ENCODE measurements at places on chromosomes 11 and 22.

- no peak for DNase-seq
These were observed 37.3 kb downstream of the ABCC8 start for GRCh38 chr11:17439316-17439782.

GRCh38 chr11:115523727-115524399, 19.6 kb upstream of the CADM1 start:
- DNase-seq = no peak

DNA sequence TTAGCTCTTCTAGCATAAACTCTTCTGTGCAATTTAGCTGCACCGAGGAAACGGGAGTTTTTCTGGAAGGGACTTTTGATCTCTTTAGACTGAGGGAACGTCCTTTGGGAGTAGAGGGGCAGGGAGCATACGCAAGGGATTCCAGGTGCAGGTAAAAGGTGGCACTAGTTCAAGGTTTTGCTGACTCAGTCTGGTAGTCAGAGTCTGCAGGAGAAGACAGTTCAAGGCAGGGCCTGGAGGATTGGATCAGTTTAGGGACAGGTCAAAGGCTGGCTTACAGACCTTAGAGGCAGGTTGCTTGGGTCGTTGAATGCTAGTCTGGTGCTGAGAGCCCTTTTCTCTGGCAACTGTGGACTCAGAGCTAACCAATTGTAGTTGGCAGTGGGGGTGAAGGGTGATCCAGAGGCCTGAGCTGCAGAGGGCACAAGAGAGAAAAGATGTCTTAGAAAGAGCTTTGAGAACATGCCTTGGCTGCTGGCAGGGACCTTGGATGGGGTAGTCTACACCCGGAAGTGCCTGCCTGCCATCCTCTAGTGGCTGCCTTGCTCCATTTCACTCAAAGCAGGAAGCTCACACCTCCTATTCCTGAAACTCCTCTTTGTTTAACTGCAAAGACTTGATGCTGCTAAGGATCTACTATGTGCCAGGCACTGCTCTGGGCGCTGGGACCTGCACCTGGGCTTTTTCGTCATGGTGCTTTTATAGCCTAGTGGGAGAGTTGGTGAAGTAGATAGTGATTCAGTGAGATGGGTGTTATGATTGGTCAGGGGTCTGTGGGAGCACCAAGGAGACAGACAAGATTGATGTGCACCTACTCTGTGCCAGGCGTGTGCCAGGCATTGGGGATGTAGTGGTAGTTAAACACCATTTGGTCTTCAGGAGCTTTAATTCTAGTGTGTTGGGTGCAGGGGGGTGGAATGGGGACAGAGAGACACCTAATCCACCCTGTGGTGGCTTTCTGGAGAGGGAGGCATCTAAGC, 17.1 kb downstream of the MIAT start:
- DNase-seq = no peak

DNA sequence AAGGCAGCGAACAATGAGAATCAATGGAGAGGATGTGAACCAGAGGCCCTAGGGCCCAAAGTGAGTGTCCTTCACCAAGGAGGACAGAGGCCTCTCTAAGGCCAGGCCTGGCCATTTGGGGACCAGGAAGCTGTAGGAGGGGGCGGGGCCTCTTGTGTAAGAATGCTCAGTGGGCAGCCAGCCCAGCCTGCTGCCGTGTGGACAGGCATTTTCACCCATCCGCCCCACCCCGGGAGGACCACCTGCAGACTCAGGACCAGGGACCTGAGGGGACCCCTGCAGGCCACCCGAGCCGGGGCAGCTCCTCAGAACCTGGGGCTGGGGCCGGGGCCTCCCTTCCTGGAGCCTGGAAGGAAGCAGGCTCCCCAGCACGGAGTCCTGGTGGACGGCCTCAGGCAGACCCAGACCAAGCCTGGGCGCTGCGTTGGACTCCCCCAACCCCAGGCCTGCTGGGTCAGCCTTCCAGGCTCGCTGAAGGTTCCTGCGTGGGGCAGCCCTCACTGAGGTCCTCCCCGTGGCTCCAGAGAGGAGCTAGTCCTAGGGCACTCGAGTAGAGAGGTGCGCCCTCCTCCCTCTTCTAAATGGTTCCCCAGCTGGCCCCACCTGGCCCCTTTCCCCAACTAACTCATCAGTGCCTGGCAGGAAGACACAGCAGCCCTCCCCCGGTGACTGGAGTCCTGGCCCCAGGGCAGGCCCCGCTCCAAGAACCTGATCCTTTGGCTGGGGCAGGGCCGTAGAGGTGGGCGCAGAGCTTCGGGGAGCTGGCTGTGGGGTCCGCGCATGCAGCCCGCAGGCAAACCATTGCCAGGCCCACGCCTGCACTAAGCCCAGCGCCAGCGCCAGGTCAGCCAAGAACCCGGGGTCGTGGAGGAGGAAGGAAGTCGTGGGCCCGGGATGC, 1.5 kb upstream of the TRABD start:
- DNase-seq = peak; percentile 90

GRCh38 chr22:32338757-32339156, 18.9 kb upstream of the RFPL3 start:
- DNase-seq = no peak

DNA sequence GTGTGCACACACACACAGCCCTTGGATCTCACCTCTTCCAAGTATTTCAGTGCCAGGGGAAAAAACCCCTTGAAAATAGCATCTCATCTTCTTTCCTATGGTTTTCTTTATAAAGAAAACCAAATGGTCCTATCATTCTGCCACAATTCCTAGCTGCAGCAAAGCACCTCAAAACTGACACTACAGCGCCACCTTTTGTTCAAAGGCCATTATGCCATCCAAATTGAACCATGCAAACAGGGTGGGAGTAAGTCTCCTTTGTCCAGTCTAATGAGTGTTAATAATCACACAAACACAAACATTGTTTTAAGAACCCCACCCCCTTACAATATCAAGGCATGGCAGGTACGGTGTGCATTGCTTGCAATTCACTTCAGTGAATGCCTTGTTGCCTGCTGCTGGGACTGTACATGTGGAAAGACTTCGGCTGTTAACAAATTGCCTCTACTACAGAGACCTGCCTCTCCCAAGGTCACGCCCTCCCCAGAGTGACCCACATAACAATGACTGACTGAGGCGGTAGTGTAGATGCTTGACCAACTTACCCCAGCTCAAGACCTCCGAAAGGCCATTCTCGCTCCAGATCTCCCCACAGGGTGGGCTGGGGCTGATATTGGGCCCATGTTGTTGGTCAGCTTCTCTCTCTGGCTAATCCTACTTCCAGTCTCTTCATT, 31.7 kb downstream of the FAM181B start:
- no peak for DNase-seq

DNA sequence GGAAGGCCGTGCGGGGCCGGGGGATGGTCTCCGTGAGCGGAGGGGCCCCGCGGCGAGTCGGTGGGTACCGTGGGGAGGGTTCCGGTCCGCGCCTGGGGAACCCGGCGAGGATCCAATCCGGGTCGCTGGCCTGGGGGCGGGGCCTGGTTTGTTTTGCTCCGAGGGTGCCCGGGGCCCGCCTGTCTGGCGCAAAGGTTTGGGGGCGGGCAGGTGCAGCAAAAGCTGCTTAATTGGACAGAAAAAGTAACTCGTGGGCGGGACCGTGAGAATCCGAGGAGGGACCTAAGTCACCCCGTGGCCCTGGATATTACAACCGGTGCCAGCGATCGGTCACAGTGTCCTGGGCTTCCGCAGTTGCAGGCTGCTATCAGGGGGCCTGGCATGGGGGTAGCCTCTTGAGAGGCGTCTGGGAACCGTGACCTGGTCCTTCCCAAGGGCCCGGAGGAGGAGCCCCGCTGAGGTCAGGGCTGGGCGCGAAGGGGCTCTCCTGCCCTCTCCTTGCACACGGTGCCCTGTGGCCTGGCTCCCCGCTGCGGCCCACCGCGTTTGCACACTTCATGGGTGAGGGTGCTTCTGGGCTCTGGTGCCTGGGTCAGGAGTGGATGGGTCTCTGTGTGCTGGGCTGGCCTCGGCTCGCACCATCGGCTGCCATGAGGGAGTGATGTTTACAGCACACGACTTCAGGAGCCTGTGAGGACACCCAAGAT, 1.4 kb downstream of the PNPLA2 start:
- DNase-seq = peak; percentile 95

GRCh38 chr11:44307340-44308099, 2.4 kb downstream of the ALX4 start:
- no peak for DNase-seq
